ENCODE measurements at places on chromosomes 1 and 21.

DNA sequence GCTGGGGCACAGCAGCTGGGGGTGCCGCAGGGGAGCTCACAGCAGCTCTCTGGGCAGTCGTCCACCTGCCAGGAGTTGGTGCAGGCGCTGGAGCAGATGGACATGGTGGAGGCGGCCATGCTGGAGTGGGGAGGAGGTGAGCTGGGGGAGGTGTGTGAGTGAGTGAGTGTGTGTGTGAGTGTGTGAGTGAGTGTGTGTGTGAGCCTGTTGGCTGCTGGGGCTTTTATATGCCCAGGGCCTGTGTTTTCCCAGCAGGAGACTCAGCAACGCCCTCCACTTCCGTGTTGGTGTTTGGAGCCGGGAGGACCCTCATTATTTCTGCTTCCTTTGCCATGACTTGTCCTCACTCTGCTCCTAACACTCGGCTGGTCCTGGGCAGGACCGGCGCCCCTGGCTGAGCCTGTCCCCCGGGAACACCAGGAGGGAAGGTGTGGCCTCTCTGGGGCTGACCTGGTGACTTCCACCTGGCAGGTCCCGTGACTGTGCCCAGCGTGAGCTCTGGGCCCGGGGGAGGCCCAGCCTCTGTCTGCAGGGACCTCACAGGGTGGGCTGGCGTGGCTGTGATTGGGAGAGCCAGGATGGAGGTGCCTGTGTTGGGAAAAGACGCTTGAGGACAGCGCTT, at the start of gene KRTAP10-2:
TSS of gene KRTAP10-2 (minus strand) at position 166 of the 622 bp plus-strand sequence. CDS start at position 119, 47 bp downstream.
- DNase-seq = no peak

DNA sequence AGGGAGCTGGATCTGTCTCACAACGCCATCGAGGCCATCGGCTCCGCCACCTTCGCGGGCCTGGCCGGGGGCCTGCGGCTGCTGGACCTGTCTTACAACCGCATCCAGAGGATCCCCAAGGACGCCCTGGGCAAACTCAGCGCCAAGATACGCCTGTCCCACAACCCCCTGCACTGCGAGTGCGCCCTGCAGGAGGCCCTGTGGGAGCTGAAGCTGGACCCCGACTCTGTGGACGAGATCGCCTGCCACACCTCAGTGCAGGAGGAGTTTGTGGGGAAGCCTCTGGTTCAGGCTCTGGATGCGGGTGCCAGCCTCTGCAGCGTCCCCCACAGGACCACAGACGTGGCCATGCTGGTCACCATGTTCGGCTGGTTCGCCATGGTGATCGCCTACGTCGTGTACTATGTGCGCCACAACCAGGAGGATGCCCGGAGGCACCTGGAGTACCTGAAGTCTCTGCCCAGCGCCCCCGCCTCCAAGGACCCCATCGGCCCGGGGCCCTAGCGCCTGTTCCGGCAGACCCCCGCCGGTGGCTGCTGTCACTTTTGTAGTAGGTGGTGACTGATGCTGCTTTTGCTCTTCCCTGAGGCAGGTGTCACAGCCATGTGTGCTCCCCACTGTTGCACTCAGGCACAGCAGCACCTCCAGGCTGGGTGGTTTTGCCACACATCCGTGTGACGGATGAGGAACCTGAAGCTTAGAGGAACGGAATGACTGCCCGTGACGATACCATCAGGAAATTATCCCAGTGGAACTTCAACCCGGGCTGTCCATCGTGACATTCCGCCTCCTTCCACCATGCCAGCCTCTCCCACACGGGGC, 1.8 kb downstream of the LRRC3 start:
- no peak for DNase-seq

DNA sequence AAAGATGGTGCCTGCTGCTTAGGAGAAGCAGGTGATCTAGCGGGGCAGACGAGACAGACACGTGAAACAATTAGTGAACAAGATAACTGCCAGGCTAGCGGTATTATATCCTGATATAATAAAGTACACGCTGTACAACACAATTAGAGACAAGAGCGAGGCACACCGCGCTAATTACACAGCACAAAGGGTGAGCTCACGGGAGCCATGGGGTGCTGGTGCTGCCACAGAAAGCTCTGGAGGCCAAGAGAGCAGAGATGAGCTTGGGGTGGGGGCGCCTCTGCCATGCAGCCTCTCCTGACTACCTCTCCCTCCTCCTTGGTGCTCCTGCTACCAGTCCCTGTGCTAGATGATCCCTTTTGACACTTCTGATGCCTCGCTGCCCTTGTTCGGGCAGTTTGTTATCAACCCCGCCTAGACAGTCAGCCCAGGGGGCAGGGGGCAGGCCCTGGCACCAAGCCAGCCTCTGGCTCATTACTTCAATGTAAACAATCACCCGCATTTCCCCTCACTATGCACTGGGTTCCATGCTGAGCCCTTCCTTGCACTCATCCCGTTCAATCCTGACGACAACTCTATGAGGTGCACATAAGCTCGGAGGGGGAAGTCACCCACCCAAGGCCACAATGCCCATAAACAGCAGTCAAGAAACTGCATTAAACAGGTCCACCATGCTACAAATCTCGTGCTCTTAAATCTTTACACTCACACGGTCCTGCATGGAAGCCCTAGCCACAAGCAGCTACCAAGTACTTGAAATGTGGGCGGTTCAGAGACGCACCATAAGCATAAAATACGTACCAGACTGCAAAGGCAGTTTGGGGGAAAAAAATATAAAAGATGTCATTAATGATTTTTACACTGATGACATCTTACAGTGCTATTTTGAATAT, 103.0 kb downstream of the SSBP3 start:
- DNase-seq = no peak

DNA sequence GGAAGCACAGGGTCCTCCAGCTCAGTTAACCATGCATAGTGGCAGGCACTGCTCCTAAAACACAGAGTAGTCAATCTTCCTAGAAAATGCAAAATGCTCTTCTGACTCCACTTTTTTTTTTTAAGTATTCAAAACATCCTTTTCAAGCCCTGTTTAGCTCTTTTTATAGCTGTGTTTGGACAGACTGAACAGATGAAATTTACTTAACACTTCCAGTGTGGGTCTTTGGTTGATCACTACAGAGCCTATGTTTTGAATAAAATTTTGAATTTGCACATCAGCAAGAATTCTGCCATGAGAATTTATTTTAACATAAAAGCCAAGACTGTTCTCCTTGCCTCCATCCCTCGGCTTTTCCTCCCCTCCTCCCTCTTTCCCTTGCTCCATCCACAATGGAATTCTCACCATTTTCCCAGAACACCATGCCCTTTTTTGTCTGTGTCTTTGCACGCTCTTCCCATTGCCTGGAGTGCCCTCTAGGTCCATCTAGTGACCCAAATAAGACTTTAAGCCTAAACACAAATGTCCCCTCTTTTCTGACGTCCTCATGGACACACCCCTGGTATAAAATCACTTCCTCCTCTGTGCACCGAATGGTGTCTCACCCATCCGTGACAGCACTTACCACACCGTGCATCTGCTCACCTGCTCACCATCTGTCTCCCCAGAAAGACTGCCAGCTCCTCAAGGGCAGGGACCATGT, 24.0 kb upstream of the CPT2 start:
- DNase-seq = peak; percentile 74

DNA sequence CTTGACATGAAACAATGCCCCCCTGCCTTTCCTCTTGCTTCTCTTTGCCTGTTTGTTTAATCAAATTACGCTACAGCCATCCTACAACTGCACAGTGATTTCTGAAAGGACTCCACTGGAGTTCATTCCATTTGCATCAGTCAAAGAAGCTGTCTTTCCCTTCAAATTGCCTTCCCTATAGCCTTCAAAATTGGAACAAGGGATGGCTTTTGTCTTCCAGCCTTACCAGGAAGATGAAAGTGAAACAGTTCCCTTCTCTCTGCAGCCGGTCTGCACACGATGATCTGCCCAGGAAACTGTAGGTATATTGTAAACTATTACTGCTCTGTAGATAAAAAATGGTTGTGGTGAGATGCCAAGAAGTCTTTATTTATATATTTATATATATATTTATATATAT, 65.6 kb upstream of the ETS2 start:
- no peak for DNase-seq

GRCh38 chr1:244002721-244003120, 48.4 kb upstream of the ZBTB18 start:
- no peak for DNase-seq
